CD4-positive, alpha-beta T cell treated with Interleukin-17A for 1 hour (primary cell): ENCODE measurements at places on chromosomes 5 and 9.

GRCh38 chr5:116613445-116613844 lies 38.8 kb upstream of the SEMA6A start:
- DNase-seq: no peak

GRCh38 chr5:130109152-130109551 lies 204.9 kb downstream of the CHSY3 start:
- peak; percentile 13 for DNase-seq

- no peak for DNase-seq
Measured at GRCh38 chr9:98327249-98327561, 71.8 kb upstream of the TBC1D2 start.

DNA sequence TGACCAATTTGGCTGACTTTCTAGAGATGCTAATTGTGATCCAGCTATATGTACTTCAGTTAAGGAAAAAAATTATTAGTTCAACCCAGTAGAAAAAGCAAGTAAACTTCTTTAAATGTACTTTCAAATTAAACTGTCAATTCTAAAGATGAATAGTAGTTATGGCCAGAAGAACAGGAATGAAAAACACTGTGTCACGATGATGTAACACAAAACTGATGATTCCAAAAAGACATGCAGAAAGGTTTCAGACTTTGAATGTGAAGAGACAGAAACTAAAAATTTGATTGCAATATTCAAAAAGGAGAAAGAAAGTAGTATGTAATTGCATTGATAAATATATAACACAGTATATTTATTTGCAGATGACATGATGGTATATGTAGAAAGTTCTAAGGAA lies 127.3 kb upstream of the NR4A3 start:
- DNase-seq: no peak

DNA sequence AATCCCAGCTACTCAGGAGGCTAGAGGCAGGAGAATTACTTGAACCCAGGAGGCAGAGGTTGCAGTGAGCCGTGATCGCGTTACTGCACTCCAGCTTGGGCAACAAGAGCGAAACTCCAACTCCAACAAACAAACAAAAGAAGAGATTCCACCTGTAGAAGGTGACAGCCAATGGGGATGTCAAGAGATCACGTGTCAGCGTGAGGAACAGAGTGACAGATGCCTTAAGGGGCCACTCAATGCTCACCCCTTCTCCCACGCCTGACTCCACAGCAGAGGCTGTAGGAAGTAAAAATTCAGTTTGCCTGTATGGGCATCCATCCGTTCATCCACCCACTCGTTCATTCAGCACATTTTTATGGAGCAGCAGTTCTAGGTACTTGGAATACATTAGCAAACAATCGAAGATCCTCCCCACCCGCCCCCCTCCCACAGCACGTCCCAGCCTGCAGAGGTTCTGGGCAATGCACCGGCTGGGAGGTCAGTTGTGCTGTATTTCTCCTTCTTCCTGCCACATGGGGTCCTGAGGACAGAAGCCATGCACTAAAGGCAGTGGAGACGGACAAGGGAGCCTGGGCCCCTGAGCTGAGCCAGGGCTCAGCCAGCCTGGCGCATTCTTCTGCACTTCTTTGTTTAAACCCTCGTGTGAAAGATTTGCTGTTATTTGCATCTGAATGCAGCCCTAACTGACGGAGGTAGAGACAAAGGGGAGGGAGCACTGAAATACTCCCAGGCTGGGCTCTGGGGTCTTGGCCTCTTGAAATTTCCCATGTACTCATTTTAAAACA lies 11.3 kb upstream of the RNF130 start:
- DNase-seq: no peak

- DNase-seq: no peak
Measured at GRCh38 chr9:70076678-70077077, 33.0 kb downstream of the MAMDC2 start.

- no peak for DNase-seq
Measured at GRCh38 chr9:94881023-94881422, 154.5 kb downstream of the AOPEP start.

- no peak for DNase-seq
Measured at GRCh38 chr5:1637639-1638481, 114.1 kb upstream of the LPCAT1 start.

- peak; percentile 70 for DNase-seq
Measured at GRCh38 chr9:136996361-136997292, at the start of gene CLIC3. Gene CLIC3, minus strand, starts transcription at chr9:136996568. Its CDS starts 25 bp downstream, at chr9:136996543.

GRCh38 chr5:94841598-94842322 lies 223.3 kb downstream of the SLF1 start:
- DNase-seq: no peak
